ENCODE measurements at places on chromosomes 1 and 21.

DNA sequence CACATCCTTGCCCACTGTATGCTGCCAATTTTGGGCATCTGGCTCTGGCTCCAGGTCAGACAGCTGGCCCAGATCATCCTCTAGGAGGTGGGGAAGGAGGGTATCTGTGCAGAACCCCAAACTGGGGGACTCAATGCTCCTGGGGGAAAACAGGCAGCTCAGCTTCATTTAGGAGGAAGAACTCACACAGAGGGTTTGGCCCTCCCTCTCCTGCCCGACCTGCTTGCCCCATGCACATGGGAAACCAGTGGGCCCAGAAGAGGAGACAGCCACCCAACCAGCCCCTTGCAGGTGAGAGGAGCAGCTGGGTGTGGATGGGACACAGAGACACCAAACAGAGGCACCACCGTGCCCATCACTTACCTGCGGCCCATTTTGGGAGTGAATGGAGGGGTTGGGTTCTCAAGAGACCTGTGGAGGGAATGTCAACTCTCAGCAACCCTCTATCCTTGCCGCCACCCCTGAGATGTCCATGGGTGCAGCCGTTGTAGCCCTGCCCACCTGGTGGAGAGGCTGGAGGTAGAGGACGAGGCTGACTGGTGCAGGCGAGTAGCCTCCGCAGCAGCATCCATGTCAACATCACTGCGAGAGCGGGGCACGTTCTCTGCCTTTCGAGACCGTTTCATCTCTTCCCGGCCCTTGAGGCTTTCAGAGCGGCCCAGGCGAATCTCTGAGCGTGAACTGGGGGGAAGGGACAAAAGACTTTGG is 27.5 kb downstream of the LRRC71 start:
- no peak for DNase-seq

DNA sequence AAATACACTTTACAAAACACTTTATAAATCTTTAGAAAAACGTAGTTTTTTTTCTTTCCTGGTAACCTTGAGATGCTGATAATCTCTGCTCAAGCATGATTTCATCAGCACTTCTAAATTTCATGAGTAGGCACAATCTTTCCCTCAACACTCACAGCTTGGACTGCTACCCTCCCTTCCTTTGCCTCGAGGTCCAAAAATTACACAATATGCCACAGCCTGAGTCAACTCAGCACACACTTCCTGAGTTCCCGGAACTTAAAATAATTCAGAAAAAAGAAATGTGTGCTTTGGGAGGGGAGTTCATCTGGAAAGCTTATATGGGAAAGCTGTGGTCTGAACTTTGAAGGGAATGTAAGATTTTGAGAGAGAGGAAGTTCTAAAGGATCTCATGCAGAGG is 5.9 kb downstream of the CLCA2 start:
- peak; percentile 96 for DNase-seq

DNA sequence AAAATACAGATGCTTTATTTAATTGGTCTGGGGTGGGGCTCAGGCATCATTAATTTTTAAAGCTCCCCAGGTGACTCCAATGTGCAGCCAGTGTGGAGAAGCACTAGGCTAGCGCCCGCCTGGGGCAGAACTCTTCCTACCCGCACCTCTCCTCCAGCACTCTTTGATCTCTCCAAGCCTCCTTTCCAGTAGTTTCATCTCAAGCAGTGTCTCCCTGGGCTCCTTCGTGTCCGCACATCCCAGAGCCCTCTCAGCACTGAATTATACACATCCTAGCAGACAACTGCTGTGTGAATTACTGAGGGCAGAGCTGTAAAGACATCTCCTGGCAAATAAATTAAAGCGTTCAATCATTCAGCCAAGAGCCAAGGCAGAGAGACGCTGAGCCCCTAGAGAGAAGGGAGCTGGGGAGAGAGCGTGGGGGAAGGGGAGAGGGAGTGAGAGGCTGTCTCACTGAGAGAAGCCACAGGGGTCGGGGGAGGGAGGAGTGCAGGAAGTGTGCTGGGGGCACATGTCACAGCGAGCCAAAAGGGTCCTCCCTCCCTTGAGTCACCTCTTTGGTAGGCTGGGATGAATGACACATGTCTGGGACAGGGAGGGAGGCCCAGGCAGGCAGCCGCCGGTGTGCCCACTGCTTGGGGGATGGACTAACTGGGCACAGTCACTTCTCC is 21.0 kb upstream of the PARP1 start:
- peak; percentile 34 for DNase-seq

DNA sequence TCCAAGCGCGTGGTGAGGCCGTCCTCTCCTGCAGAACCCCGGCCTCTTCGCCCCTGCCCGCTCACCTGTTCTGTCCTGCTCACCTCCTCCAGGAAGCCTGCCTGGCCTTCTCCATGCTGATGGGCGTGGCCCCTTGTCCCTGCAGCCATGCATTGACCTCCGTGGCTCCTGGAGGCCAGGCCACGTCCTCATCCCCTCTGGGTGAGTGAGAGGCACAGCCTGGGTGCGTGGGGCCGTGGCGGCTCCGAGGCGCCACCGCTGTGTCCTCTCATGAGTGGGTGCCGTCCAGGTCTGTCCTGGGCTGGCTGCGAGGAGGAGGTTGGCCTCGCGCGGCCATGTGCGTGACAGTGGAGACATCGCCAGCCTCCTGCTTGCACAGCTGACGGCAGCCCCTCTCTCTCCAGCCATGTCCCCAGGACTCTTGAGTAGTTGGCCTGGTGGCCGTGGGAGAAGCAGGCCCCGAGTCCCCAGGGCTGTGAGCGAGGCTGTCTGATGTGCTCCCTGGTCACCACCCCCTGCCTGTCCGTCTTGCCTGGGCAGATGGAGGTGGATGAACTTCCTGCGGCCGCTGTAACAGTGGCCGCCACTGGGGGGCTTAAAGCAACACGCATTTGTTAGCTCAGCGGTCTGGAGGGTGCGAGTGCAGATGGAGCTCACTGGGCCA is 58.1 kb downstream of the PRKCZ start:
- DNase-seq, result peak; percentile 20

DNA sequence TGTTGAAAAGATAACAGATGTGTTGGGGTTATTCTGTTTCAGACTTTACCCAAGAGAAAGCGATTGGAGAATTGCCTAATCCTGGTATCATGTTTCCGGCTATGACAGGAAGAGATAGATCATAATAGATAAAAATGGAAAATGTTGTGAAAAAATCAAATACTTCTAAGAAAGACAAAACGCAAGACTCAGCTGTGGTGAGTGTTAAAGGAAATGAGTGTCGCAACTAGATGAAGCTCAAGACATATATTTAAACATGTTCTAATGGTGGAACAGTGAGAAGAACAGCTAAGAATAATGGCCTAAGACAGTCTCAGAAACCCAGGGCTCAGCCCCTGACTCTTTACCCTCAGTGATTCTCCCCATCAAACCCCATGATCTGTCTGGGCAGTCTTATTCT is 426.7 kb upstream of the RUNX1 start:
- peak; percentile 69 for DNase-seq

- DNase-seq, result no peak
Observed at GRCh38 chr1:73516451-73516850, 681.5 kb downstream of the LRRIQ3 start.

DNA sequence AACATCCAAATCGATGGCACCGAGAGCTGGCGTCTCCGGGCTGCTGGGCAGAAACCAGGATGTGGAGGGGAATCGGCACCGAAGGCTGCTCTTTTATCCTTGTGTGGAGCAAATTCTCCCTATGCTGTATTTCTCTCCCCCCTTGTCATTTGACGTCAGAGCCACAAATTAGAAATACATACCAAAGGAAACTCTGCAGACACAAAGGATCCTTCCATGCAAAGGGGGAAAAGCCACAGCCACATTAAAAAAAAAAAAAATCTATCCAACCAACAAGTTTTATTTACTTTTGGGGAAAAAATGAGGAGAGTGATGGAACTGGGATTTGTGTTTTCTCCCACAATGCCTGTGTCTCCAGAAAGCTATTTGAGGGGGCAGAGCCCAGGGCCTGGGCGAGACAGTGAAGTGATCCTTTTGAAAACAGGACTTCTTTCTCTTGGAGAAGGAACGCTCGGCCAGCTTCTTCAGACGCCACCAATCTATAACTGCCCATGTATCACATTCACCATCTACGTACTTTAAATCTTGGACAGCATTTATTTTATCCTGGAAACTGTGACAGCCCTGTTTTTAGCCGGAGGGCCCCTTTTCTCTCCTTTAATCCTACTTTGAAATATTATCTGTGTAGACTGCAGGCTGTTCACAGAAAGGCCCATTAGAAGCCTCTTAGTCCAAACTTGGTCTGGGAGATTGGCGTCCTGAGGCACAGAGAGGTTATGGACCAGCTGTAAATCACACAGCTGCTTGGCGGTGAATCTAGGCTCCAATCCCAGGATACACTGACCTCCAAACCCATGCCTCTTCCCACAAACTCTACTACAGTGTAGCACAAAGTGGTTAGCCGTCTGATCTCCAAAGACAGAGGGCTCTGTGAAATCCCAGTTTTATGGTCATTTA is 4.5 kb downstream of the KANK4 start:
- no peak for DNase-seq

DNA sequence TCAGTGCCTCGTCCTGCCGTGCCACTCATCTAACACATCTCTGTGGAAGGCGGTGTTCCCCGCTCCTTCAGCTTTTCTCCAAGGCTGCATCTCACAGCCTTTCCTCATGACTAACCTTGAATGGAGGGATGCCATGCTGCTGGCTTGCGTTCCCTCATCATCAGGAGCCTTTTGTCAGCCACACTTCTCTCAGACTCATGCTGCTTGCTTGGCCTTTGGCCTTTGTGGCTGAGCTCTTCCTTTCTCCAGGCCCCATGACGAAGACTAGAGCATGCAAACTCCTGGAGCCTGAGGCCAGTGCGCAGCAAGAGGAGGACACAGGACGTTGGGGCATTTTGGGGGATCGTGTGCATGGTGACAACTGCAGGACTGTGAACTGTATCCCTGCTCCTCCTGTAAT is 70.8 kb downstream of the SYT2 start:
- DNase-seq, result peak; percentile 85

DNA sequence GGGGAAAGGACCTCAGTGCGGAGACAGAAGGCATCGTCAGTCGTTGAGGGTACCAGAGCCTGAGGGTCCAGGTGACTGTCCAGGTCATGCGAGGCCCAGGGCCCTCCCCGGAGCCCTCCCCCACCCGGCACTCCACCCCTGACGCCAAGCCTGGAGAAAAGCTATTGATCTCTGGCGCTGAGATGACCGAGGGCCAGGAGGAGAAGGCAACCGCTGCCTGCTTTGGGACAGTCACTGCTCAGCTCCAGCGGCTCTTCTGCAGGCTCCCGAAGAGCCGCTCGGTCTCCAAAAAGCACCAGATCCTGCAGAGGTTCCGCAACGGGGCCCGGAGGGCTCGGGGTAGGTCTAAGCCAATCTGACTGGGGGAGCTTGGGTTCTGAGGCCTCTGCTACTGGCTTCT is 10.9 kb downstream of the RASSF5 start:
- DNase-seq, result no peak

GRCh38 chr1:177909416-177909815 is 60.4 kb downstream of the SEC16B start:
- DNase-seq, result no peak

DNA sequence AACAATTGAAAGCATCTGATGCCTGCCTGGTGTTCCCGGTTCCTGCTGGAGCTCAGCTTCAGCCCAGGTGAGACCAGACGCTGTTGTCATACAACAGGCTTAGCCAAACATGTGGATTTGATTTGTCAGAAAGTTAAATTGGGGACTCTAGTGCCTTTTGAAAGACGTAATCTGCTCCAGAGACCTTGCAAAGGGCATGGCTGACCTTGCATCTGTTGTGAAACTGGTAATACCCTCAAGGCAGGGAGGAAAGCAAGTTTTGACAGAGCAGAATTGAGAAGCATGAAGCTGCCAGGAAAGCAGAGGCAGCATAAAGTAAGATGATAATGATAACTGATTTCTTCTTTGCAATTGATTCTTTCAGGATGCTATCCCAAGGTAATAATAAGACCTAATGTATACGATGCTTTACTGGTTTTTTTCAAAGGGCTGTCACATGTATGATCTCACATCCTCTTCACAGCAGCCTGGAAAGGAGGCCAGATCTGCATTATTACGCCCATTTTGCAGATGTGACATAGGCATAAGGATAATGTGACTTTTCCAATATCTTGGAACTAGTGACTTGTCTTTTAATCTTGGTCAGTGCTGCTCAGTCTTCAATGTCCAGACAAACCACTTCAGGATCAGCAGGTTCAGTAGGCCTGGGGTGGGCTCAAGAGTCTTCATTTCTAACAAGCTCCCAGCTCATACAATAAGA is 24.7 kb upstream of the CNN3 start:
- DNase-seq, result peak; percentile 46

- no peak for DNase-seq
Observed at GRCh38 chr21:40016667-40017066, 149.4 kb downstream of the PCP4 start.

- DNase-seq, result no peak
Observed at GRCh38 chr1:95451054-95451453, 217.0 kb downstream of the RWDD3 start.

- DNase-seq, result no peak
Observed at GRCh38 chr1:230599926-230600656, 42.2 kb upstream of the COG2 start.

DNA sequence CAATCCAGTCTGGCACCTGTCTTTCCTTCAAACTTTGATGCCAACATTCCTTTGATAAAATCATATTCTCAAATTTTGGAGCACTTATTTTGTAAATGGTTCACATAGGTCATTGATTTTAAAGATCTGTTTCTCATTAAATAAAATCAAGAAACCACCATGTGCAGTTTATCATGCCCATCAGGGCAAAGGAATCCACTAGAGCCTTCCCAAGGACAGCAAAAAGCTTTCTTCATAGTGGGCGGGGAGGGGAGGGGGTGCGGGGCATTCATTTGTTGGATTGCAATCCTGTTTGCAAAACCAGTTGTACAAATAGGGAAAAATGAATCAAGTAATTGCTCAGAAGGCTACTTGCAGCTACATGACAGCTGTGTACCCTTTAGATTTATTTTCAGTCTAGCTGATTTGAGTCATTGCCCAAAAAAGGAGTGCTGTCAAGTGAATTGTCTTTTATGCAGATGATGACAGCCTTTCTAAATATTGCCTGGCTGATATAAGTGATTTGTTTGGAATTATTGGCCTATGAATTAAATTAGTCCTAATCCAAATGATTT is 23.0 kb downstream of the LRRC8B start:
- DNase-seq, result peak; percentile 43

DNA sequence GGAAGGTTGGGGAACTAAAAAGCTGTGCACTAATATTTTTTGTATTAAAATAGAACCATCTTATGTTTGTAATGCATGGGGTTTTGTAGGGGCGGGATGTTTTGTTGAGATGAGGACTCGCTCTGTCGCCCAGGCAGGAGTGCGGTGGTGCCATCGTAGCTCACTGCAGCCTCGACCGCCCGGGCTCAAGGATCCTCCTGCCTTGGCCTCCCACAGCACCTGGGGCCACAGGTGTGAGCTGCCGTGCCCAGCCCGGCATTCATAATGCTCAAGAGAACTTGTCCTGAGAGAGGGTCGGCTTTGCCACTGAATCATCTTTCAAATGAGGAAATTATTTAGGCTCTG is 3.0 kb upstream of the C1orf159 start:
- no peak for DNase-seq

GRCh38 chr1:23122796-23123195 is 45.9 kb downstream of the LUZP1 start:
- no peak for DNase-seq

All from EH (cell line).